ENCODE measurements at places on chromosomes 11 and 22.

GRCh38 chr11:60208146-60208895 is 25.4 kb upstream of the MS4A6A start:
- DNase-seq = no peak

- no peak for DNase-seq
Measured at GRCh38 chr22:24803064-24803542, 2.9 kb upstream of the SGSM1 start.

GRCh38 chr11:14858404-14858803 is 33.6 kb downstream of the CYP2R1 start:
- no peak for DNase-seq

GRCh38 chr22:39244496-39245129 is at the start of gene PDGFB:
Gene PDGFB (minus strand): TSS chr22:39244982. CDS start chr22:39243963, 1,019 bp downstream.
- no peak for DNase-seq

GRCh38 chr11:57566005-57566904 is 1.2 kb downstream of the UBE2L6 start:
- DNase-seq = peak; percentile 16

GRCh38 chr11:131002145-131002544 is 85.9 kb upstream of the SNX19 start:
- DNase-seq = no peak

DNA sequence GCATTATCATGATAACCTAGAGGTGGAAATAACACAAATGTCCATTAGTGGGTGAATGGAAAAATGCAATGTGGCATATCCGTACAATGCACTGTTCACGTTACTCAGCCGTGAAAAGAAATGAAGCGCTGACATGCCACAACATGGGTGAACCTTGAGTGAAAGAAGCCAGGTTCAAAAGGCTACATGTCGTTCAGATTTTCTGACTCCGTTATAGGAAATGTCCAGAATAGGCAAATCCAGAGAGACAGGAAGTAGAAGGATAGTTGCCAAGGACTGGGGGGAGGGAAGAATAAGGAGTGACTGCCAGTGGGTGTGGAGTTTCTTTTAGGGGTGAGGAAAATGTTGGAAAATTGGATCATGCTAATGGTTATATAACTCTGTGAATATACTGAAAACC is 133.8 kb downstream of the ATXN10 start:
- no peak for DNase-seq

DNA sequence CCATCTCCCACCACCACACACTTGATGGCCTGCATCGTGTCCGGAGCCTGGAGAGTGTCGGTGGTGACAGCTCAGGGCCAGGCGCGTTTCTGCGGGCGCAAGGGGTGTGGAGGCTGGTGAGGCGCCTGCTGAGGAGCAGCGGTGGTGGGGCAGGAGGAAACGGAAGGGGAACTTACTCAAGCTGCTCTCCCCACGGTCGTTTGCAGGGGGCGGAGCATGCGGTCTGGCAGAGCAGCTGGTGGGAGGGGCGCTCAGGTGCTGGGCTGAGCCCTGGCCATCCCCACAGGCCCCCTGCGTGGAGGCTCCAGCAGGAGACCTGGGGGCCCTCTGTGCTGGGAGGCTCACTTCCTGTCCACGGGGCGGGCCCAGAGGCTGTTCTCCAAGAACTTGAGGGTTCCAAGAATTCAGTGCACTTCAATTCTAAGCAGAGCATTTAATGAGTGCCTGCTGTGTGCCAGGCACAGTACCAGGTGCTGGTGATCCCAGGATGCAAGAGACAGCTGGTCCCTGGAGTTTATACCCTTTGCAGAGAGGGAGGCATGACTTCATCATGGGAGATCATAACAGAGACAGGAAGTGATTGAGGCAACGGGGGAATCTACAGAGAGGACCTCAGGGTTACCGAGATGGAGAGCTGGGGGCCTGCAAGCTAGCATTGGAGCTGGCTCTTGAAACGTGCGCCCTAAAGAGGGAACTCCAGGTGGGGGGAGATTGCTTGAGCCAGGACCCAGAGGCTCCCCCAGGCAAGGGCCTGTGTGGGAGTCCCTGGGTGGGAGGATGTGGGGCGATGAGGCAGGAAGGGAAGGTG is at the start of gene RAC2:
Gene RAC2 (minus strand): TSS at position 156 of the 808 bp plus-strand sequence. CDS start 121 bp downstream, at position 35.
- no peak for DNase-seq

DNA sequence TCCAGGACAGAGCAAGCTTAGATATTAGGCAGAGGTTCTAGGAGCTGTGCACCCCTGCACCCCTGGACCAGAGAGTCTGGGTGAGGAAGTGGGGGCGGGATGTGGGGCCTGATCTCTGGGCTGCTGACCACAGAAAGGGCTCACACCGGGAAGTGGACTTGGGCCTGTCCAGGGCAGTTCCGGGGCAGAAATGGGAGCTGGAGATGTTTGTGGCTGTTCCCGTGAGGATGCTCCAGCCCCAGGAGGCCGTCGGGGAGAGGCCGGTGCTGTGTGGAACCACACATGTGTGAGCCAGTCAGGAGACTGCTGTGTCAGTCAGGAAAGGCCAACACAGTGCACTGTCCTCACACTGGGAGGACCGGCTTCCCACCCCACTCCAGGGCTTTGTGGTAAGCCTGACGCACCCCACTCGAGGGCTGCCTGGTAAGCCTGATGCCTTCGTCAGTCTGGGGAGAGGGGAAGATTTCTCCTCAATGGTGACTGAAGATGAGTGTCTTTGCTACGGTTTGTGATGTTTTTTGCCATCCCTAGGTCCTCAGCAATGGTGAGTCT is 741.0 kb downstream of the BRD1 start:
- no peak for DNase-seq

- DNase-seq = peak; percentile 53
Measured at GRCh38 chr22:22684580-22685561, 40.5 kb downstream of the GGTLC2 start.

GRCh38 chr11:57776031-57776521 is 14.5 kb downstream of the CTNND1 start:
- peak; percentile 55 for DNase-seq

DNA sequence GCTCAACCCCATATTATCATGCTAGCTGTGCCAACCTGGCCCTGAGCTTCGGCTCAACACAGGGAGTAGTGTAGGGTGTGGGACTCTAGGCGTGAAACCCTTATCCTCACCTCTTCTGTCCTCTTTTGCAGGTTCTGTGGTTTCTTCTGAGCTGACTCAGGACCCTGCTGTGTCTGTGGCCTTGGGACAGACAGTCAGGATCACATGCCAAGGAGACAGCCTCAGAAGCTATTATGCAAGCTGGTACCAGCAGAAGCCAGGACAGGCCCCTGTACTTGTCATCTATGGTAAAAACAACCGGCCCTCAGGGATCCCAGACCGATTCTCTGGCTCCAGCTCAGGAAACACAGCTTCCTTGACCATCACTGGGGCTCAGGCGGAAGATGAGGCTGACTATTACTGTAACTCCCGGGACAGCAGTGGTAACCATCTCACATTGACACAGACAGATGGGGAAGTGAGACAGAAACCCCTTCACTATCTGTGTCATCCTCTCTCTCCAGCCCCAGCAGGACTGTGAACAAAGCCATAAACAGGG is 76.4 kb downstream of the GGTLC2 start:
- no peak for DNase-seq

DNA sequence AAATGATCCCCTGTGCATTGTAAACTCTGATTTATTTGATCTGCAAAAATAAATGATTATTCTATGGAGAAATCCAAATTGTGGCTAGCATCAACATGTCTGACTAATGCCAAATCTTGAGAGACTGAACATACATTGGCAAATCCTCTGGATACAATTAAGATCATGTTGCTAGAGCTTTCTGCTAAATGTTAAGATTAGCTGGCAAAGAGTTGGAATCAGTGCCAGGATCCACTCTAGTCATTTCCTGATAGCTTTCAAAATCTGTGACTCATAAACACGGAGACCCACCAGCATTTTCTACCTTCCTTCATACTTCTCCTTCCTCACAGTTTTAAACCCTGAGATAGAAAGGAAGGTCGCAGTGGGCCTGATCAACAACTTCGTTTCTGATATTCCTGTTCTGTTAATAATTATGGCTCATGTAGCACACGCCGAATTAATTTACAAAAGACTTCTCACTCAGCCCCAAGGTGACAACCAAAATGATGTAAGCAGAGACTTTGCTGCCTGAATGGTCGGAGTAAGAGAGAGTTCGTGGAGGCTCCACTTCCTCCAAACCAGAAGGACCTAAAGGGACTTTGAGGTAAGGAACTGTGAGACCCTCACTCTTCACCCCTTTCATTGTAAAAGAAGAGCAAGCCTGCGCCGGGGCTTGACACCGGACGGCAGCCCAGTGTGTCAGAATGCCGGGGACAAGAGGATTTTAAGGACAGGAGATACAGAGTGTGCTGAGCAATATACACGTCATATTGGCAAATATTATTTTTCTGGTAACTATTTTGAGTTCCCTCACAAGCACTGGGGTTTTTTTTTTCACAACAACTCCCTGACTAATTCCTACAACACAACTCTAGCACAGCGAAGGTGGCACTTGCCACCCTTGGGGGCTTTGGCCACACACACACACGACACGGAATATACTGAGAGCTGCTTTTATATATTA is 42.0 kb downstream of the SERPINH1 start:
- DNase-seq = peak; percentile 70

DNA sequence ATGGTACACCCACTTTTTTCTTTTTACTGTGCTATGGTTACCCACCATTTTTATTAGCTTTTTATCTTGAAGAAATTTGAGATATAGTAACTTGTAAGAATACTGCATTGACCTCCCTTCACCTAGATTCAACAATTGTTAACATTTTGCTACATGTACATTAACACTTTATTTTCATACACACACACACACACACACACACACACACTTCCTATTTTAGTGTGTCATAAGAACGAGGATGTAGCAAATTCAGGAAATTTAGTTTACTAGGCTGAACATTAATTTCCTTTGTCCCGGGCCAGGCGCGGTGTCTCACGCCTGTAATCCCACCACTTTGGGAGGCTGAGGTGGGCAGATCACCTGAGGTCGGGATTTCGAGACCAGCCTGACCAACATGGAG is 1.1 kb upstream of the ATP6V1E1 start:
- no peak for DNase-seq

- no peak for DNase-seq
Measured at GRCh38 chr11:66554602-66555001, 7.9 kb downstream of the ACTN3 start.

GRCh38 chr11:67163006-67163405 is 43.9 kb downstream of the KDM2A start:
- DNase-seq = no peak

DNA sequence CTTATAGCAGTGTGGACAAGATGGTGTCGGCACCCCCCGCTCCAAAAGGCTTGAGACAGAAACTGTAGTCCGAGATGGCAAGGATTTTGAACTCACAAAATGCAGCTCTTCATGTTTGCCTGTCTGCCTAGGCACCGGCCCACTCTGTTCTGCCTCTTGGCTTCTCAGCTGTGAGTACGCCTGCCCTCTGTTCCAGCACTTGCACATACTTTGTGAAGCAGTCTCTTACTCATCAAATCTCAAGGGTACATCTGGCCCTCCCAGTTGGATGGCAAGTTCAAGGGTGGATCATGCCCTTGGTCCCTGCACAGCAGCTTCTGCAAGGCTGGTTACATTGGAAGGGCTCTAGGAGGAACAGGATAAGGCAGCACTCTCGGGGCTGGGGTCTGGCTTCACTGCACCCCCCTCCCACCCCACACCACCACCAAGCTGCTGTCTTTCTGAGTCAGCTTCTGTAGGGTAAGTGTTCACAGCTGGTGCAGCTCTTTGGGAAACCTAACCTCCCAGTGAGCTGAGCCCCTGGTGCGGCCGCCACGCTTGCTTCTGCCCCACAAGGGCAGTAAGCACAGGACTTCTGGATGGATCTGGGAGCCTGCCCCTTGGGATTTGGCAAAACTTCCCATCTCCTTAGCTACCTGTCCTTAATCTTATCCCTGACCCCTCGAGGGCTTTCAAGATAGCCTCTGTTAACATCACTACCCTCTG is 37.2 kb downstream of the FAM83F start:
- DNase-seq = no peak

- DNase-seq = no peak
Measured at GRCh38 chr22:18130018-18130417, 19.4 kb downstream of the TUBA8 start.

DNA sequence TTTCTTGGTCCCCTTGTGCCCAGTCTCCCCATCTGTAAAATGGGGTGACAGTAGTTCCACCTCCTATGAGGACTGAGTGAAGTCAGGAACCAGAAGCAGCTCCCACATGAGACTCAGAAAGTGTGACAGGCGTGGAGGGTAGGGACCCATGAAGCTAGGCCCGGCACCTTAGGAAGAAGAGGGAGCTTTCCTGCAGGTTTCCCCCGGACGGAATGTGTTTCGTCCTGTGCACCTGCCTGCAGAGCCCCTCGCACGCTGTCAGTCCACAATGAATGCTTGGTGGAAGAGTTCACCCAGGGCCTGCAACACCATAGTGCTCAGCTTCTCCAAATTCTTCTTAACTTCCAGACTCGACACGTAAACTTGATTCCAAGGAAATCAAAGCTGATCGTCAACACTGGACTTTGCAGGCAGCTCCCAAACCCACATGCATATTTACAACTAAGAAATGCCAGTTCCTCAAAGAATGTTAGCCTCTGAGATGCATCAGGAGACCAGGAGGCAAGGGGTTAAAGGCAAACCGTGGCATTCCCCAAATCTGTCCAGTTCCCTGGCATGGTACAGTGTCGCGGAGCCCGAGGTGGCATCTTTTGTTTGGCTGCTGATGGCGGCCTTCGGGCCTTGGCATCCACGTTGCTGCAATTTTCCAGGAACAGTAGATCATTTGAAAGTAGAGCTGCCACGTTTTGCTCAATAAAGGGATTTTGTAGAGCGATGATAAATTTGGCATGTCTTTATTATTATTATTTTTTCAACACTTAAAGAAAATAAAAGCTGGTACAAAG is 15.4 kb downstream of the LRP5 start:
- no peak for DNase-seq

- no peak for DNase-seq
Measured at GRCh38 chr11:46680164-46680760, 20.2 kb downstream of the ARHGAP1 start.

- DNase-seq = no peak
Measured at GRCh38 chr11:95429376-95429907, 198.4 kb upstream of the SESN3 start.

GRCh38 chr11:92811341-92811740 is 158.1 kb upstream of the MTNR1B start:
- no peak for DNase-seq

DNA sequence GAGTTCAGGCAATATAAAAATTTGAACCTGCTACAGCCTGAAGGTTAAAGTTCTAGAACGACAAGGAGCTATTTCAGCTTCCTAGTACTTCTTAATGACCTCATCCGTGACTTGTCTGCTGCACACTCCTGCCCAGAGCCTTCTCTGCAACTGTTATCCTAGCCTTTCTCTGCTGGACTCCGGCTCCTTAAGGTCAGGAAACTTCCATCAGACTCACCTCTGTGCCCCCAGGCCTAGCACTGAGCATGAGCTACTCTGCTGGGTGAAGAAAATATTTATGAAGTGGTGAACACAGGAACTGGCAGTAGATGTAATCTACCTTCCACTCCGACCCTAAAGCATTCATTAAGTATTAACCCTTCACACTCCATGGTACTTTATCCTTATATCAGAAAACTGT is 18.4 kb downstream of the CSNK2A3 start:
- no peak for DNase-seq
